ENCODE measurements at places on chromosomes 16 and 17.

DNA sequence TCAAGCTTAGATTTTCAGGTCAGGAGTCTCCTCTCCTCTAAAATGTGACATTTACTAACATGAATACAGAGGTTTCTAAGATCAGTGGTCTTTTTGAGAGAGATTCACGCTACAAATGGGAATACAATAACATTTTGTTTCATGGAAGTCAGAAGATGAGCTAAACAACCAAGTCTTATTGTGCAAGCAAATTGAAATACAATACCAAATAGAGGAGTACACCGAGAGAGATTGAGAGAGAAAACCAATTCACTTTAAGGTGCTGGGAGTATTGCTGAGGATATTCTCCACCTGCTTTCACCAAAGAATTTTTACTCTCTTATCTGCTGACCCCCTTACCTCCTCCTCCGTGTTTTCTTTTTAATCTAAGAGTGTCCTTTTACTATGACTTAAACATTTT lies 11.5 kb downstream of the VEZF1 start:
- DNase-seq = no peak

GRCh38 chr17:66738301-66738700 lies 96.6 kb upstream of the CACNG5 start:
- no peak for DNase-seq

- DNase-seq = no peak
Measured at GRCh38 chr17:80296221-80296620, 35.6 kb downstream of the RNF213 start.

GRCh38 chr17:58006560-58006923 lies 504 bp downstream of the SRSF1 start:
- peak; percentile 17 for DNase-seq

- DNase-seq = no peak
Measured at GRCh38 chr16:68379472-68380347, 68.6 kb downstream of the SMPD3 start.

DNA sequence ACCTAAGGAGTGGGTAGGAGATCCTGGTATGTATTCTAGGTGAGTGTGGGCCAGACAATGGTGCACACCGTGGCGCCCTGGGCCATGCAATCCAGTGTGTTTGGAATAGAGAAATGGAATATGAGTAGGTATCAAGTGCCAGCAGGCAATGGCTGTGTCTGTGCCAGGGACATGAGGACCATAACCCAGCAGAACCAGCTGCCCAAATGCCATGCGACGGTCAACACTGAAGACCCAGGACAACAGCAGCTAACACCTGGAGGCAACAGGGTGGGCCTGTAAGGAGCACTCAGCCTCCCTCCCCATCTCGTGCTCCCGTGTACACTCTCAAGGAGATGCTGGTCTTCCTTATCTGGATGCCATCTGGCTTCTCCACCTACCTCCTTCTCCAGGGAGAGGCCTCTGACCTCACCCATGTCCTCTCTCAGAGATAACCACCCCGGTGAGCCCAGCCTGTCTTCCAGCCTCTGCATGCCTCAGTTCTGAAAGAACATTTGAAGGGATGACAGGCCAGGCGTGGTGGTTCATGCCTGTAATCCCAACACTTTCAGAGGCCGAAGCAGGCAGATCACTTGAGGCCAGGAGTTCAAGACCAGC lies 750 bp upstream of the GSDMB start:
- DNase-seq = no peak

DNA sequence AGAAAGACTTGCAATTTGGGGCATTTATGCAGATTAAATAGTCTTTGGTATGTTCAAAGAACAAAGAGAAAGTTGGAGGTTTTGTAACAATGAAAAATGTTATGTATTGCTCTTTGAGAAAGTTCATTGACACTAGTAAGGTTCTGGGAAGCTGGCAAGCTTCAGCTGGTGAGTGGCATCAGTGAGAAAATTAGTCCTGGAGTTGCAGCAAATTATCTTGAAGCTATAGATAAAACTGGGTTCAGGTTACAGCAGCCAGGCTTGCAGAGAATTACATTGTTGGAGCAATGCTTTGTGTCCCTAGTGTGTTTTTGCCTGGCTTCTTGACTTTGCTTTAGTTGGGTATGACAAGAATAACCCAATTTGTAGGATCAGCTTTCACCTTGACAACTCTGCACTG lies 221.2 kb downstream of the CDH13 start:
- DNase-seq = no peak

- no peak for DNase-seq
Measured at GRCh38 chr17:59848778-59849177, 44.0 kb downstream of the TUBD1 start.

GRCh38 chr17:62562656-62563055 lies 64.8 kb upstream of the MRC2 start:
- DNase-seq = no peak

DNA sequence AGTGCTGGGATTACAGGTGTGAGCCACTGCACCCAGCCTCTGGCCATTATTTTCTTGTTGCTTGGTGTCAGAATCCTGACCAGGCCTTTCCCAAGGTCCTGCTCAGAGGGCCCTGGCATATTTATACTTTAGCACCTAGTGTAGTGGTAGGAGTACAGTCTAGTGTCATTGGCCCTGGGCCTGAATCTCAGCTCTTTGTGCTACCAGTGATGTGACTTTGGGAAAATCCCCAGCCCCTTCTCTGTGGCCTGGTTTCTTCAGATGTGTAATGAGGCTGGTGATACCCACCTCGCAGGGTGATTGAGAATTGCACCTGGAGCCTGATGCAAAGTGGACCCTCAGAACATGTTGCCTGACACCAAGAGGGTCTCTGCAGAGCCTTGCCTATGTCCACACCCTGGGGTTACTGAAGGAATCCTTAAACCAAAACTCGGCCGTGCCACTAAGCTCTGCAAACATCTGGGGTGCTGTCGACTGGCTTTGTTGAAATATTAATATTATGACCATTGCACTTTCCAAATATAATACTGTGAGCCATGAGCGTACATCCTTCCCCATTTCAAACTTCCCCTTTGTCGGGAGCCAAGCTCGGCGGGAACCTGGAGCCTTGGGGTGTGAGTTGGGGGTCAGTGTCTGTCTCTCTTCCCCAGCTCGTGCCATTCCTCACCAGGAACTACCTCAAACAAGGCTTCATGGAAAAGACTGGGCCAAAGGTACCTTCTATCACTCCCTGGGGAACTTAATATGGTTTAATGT lies 18.0 kb upstream of the RNF135 start:
- no peak for DNase-seq

GRCh38 chr17:10105513-10106001 lies 92.8 kb downstream of the GAS7 start:
- DNase-seq = no peak

- DNase-seq = no peak
Measured at GRCh38 chr17:38604479-38605403, 1.0 kb downstream of the SRCIN1 start.

DNA sequence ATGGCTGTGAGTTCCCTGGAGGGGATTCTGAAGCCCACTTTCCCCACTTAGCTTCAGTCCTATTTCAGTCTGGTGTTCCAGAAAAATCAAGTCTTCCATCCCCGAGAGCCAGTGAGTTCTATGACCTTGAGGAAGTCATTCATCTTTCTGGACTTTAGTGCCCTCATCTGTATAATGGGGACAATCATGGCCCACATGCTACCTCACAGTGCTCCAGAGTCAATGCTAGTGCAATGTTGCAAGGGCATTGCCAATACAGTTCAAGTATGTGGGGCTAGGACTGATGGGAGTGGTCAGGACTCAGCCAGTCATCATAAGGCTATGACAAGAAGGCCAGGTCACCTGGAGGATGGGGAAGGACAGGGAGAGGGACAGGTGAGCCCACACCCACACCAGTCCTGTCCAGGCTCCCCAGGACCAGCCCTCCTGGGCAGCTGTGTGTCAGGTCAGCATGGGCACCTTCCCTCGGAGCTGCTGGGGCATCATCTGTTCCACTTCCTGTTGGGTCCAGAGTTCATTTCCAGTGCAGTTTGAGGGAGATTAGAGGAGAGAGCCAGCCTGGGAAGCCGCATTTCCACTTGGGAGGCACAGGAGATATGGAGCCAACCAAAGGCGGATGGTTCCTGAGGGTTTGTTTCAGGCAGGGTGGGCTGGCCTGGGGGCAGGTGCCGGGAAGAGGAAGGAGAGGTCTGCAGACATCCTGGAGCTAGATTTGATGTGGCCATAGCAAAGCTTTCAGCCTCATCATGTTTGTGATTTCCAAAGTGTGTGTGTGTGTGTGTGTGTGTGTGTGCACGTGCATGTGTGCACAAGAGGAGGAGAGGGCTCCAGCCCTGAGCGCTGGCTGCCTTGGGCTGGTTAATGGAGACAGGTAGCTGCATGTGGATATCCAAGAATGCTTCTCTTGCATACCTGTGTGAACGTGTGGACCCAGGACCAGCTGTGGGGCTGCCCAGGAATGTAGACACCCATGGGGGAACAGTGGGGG lies 3.9 kb upstream of the WNT9B start:
- no peak for DNase-seq

DNA sequence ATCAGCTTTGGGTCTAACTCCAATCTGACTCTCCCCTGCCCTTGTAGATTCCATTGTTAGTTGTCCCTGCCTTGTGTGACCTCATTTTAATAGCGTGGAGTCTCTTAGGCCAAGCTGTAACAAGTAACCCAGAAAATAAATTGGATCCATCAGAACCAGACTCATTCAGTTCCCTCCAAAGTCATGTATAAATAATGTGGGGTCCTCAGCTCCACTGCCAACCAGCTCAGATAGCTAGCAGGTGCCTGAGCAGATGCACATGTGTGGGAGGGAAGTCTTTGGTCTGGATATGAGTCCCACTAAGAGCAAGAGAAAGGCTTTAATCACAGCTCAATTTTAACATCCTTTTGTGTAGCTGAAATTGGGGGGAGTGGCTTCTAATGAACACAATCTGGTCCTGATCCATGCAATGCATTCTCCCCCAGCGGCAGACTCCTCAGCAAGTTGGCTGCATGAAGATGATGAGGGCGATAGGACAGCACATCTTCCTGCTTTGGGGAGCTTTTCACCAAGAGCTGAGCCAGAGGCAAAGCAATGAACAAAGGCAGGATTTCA lies 151.6 kb downstream of the ABCC12 start:
- DNase-seq = no peak

DNA sequence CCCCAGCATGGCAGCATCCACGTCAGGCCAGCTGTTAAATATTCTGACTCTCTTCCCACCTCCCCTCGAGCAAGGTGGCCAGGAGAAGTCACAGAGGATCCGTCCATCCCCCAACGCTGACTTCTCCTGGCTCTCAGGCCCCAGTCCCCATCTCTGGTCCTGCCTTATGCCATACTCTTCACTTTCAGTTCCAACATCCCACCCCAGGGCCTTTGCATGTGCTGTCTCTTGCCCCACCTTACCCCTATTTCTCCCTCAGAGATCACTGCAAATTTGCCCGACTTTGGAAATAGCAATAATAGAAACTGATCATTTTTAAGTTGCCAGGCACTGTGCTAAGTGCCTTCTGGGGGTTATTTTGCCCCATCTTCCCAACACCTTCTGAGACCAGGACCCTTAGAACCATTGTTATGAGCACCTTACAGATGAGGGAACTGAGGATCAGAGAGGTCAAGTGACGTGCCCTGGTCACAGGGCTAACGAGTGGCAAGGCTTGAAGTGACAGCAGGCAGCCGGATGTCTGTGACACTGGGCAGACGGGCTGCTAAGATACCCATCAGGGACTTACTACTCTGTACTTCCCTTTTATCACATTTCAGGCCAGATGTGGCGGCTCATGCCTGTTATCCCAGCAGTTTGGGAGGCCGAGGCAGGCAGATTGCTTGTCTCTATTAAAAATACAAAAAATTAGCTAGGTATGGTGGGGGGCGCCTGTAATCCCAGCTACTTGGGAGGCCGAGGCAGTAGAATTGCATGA lies 17.7 kb downstream of the HID1 start:
- no peak for DNase-seq

- DNase-seq = no peak
Measured at GRCh38 chr17:8173871-8174322, 2.3 kb downstream of the TMEM107 start.

GRCh38 chr16:81366316-81366932 lies 51.7 kb downstream of the GAN start:
- peak; percentile 11 for DNase-seq

DNA sequence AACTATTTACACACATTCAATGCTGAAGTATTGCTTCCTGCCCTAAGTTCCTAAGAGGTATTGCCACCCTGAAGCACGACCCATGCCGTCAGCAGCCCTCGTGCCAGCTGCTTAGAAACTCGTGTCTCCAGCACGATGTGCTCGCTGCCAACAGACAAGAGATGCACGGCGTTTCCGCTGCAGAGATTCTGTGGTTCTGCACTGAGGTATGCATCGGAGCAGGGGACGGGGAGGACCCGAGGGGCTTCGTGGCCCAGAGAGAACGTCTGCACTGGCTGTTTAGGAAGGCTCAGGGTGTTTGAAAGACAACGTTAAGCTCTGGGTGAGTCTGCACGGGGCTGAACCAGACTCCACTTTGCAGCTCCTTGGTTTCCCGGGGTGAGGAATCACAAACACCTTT lies 82.7 kb upstream of the CREBBP start:
- peak; percentile 39 for DNase-seq

DNA sequence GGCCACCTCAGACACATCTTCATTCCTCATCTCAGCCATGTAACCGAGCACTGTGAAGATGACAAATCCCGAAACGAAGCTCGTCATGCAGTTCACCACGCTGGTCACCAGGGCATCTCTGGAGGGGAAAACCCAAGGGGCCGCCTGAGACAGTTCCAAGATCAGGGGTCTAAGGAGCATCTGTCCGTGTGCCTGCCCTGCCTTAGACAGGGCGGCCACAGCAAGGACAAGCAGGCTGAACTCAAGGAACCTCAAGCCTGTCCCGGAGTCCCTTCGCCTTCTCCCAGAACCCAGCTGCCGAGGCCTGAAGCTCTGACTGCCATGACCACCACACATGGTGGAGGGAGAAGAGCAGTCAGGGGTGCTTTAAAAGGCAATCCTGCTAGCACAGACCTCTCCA lies 22.7 kb downstream of the SLC6A4 start:
- no peak for DNase-seq

DNA sequence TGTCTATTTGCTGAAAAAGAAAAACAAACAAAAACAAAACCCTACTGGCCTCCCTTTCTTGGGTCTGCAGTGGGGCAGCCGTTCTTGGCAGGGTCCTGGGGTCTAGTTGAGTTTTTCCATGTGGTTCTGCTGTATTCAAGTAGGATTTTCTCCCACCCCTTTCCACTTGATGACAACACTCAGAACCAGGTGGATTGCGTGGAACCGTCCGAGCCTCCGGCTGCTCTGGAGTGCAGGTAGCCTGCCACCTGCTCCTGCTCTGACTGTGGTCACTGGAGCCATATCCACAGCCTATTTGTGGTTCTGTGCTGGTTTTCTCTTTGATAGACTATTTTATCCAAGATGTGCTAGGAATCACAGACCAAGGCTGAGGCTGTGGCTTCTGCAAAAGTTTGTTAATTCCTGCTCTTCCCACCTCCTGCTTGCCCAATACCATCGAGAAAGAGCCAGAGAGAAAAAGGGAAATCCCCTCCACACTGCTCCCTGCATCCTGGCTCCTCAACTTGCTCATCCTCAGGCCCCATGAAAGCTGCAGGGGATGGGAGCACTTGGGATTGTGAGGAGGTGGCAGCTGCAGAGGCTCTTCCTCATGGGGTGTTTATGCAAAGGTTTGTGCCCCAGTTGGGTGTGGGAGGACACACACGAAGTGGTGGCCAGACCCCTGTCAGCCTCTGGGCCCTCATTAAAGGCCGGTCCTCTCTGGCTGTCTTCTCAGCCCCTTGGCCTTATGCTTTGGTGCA lies 377.8 kb upstream of the TNRC6C start:
- DNase-seq = no peak
